Type B pancreatic cell (in vitro differentiated cells): ENCODE measurements at places on chromosomes 4 and X. TPM values are rescaled to one million over a fixed set of nuclear protein-coding genes. Genes with fewer than 3 reads are reported as not detected.

RASSF6 gene
- total RNA-seq: 5.3 and 11.8 TPM in 2 replicates

FGF13 gene
- total RNA-seq: 8.9 and 13.4 TPM in 2 replicates

GRCh38 chr4:87881115-87881514, 48.3 kb downstream of the MEPE start:
- no peak for DNase-seq

GRCh38 chr4:56870946-56871345, 36.8 kb upstream of the REST start:
- DNase-seq: no peak

NMU gene
- total RNA-seq: 7.5 and 19.4 TPM in 2 replicates

TMEM271 gene
- total RNA-seq: 0.21 and 0.36 TPM in 2 replicates

DNA sequence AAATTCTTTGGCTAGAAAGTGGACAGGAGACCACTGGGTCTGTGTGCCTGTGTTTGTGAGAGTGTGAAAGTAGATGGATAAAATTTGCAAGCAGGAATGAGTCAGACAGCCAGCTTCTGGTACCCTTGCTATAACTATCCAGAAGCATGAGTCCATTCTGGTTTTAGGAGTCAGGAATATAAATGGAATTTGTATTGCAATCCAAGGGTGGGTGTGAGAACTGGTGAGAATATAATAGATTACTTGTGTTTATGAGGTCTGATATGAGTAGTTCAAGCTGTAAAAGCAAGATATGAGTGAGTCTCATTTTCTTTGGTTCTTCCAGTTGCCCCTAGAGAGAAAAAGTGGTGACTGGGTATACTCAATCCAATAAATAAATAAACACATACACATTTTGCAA, 212.7 kb upstream of the TAPT1 start:
- DNase-seq: no peak

SORBS2 gene
- total RNA-seq: 22.6 and 43.2 TPM in 2 replicates
